ENCODE measurements at places on chromosomes 16 and 17. TPM values are rescaled to one million over a fixed set of nuclear protein-coding genes. Genes with fewer than 3 reads are reported as not detected.
A peak's percentile ranks its signal among the peaks of the same experiment; 100 is the strongest.

DNA sequence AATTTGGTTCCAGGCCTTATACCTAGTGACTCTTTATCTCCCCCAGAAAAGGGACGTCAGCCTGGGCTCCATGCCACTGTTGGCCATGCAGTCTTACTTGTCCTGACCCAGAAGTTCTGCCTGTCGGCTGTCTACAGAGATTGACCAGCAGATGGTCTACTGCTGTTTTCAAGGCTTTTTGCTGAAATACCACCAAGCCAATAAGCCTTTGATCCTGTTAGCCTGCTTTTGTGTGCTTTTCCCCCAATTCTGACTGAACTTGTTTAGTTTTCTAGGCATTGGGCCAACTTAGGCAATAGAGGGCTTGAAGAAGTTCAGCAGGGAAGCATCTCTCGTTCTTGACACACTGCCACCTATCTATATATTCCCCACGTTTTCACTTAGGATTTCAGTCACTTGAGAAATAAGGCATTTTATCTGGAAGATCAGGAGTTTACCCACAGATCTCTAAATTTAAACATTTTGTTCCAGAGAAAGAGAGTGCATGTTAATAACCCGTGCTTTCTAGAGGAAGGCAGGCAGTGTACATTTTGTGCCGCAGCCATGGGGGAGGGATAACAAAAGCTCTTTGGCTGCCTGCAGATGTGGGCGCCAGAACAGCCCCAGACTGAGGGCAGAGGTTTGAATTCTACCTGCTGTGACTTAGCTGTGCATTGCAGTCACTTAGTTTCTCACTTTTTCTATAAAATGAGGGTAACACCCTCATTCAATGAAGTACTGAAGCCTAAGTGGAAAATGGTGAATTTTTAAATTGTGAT lies 12.3 kb upstream of the CARMIL2 start:
- H3K4me1 ChIP-seq = peaks cover 7% of the 10 kb centered on the region
- no peak for DNase-seq
- peaks cover 25% of the 10 kb centered on the region for H3K36me3 ChIP-seq
- no peak overlapping the region for H3K27ac ChIP-seq

DNA sequence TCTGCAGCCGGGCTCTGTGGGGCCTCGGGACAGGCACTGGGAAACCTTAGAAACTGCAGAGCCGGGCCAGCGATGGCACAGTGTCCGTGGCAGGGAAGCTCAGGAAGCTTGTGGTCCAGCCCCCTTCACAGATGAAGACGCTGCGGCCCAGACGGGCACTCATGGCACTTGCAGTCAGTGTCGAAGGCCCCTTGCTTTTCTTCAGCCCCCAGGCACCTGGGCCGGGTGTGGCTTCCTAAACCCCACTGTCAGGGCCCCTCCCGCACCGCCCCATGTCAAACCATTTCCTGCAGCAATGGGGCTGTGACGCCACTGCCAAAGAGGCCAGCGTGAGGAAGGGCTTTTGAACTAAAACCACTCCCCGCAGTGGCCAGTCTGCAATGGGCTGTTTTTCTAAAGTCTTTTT lies 164.0 kb downstream of the LAT start:
- H3K27me3 ChIP-seq = no peaks in the 10 kb centered on the region
- no peak for DNase-seq
- no peaks in the 10 kb centered on the region for H3K36me3 ChIP-seq
- no peak overlapping the region for H3K27ac ChIP-seq
- H3K4me1 ChIP-seq = peaks cover 4% of the 10 kb centered on the region
- no peak overlapping the region for H3K4me3 ChIP-seq

- DNase-seq = no peak
- peaks cover 12% of the 10 kb centered on the region for H3K36me3 ChIP-seq
- no peak overlapping the region for H3K4me3 ChIP-seq
- H3K27ac ChIP-seq = no peak overlapping the region
- H3K27me3 ChIP-seq = no peaks in the 10 kb centered on the region
These were observed 55.6 kb downstream of the TMC6 start for GRCh38 chr17:78072961-78073360.

DNA sequence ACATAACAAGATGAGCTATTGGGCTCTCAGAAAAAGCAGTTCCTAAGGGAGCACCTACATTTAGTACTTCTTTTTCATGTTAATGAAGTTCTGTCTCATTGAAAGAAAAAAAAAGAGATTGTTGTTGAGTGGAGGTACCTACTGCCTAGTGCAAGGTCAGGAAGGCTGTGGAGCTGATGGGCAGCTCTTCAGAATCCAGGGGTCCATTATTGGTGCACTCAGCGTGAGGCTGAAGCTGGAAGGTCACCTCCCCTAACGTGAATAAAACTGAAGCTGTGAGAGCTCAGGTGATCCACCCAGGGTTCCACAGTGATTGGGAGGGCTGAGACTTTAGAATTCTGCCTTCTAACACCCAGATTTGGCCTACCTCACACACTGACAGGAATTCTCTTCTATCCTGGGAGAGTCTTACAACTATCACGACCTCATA lies 153.9 kb upstream of the TBX2 start:
- H3K4me3 ChIP-seq = no peak overlapping the region
- no peak overlapping the region for H3K27ac ChIP-seq
- H3K4me1 ChIP-seq = peaks cover 19% of the 10 kb centered on the region

DNA sequence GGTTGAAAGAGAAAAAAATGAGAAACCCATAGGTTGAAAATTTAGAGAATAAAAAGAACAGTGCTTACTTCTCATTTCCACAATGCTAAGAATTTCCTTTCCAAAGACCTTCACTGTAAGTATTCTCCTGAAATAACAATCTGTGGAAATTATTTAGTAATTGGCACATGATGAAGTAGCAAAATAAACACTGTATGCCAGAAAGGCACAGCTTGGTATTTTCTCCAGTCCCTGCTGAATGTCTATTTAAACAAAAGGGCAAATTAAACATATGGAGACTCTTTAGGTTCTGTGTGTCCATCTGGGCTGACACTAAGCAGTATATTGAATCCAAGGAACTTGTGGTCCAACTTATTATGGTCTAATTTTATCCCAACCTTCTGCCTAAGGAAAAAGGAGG lies 46.1 kb downstream of the CHCT1 start:
- no peaks in the 10 kb centered on the region for H3K27me3 ChIP-seq
- no peak overlapping the region for H3K4me3 ChIP-seq
- no peak overlapping the region for H3K27ac ChIP-seq
- peaks cover 39% of the 10 kb centered on the region for H3K36me3 ChIP-seq

DNA sequence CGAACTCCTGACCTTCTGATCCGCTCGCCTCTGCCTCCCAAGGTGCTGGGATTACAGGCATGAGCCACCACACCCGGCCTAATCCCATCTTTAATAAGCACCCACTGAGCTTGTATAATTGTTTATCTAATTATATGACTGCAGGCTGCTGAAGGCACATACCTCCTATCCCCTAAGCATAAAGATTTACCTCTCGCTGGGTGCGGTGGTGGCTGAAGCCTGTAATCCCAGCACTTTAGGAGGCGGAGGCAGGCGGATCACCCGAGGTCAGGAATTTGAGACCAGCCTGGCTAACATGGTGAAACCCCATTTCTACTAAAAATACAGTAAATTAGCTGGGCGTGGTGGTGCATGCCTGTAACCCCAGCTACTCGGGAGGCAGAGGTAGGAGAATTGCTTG lies 20.1 kb upstream of the YWHAE start:
- no peaks in the 10 kb centered on the region for H3K27me3 ChIP-seq
- peaks cover 15% of the 10 kb centered on the region for H3K36me3 ChIP-seq
- H3K27ac ChIP-seq = no peak overlapping the region

DNA sequence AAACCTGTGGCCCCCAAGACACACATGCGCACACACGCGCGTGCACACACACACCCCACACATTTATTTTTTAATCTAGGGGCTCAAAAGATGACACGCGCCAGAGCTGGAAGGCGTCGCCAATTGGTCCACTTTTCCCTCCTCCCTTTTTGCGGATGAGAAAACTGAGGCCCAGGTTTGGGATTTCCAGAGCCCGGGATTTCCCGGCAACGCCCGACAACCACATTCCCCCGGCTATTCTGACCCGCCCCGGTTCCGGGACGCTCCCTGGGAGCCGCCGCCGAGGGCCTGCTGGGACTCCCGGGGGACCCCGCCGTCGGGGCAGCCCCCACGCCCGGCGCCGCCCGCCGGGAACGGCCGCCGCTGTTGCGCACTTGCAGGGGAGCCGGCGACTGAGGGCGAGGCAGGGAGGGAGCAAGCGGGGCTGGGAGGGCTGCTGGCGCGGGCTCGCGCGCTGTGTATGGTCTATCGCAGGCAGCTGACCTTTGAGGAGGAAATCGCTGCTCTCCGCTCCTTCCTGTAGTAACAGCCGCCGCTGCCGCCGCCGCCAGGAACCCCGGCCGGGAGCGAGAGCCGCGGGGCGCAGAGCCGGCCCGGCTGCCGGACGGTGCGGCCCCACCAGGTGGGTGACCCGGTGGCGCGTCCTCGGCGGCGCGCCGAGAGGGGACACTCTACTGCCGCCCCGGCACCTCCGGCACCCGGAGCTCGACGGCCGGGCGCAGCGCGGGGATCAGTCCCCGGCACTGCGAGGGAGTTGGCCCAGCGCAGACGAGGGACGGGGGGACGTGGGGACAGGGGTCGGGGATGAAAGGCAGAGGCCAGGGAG lies at the start of gene STAT5A:
STAT5A (plus strand) TSS at position 522 of the 826 bp plus-strand sequence. CDS start 914 bp downstream, outside the sequence.
- no peak within 1 kb of the TSS for H3K27ac ChIP-seq
- H3K4me3 ChIP-seq = peak within 1 kb of the TSS; percentile 78
- peaks cover 19% of the 10 kb centered on the region for H3K4me1 ChIP-seq
- H3K27me3 ChIP-seq = peaks cover 32% of the 10 kb centered on the region

GRCh38 chr16:86112178-86112577 lies 213.2 kb downstream of the IRF8 start:
- H3K27me3 ChIP-seq = peaks cover 20% of the 10 kb centered on the region
- H3K4me1 ChIP-seq = peaks cover 6% of the 10 kb centered on the region
- no peak overlapping the region for H3K27ac ChIP-seq
- no peak overlapping the region for H3K4me3 ChIP-seq
- H3K36me3 ChIP-seq = no peaks in the 10 kb centered on the region

DNA sequence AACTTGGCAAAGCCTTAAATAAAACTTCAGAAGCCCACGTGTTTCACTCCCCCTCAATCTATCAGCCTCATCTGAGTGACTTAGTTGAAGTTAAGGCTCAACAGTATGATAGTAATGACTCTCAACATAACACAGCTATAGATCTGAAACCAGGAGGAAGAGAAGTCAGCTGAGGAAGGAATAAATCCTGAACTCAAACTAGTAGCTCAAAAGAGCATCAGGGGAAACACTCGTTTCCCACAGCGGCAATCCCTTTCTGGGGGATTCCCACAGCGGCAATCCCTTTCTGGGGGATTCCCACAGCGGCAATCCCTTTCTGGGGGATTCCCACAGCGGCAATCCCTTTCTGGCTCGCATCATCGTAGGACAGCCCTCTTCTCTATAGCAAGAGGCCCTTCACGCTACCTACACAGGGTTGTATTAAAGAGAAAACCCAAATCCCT lies 56.8 kb downstream of the ZZEF1 start:
- H3K4me1 ChIP-seq = no peaks in the 10 kb centered on the region
- no peak overlapping the region for H3K27ac ChIP-seq
- no peak for DNase-seq
- H3K4me3 ChIP-seq = no peak overlapping the region

GRCh38 chr16:66741950-66742808 lies 9.2 kb downstream of the DYNC1LI2 start:
- no peaks in the 10 kb centered on the region for H3K27me3 ChIP-seq
- H3K36me3 ChIP-seq = peaks cover 24% of the 10 kb centered on the region
- H3K4me3 ChIP-seq = no peak overlapping the region
- H3K27ac ChIP-seq = peak overlapping the region; percentile 9
- peaks cover 19% of the 10 kb centered on the region for H3K4me1 ChIP-seq

Gene CASKIN1
- total RNA-seq = 2.7 TPM

Gene FOXL1
- total RNA-seq = 1.5 TPM

Gene SIRT7
- 29.9 TPM for total RNA-seq

Gene KRT33A
- total RNA-seq = 0.24 TPM
